ENCODE measurements at places on chromosomes 5 and 9. TPM values are rescaled to one million over a fixed set of nuclear protein-coding genes. Genes with fewer than 3 reads are reported as not detected.

- peak; percentile 79 for DNase-seq
These were observed 82.8 kb downstream of the DCP2 start for GRCh38 chr5:113059232-113060040.

- no peak for DNase-seq
These were observed 48.3 kb upstream of the SPATA31E1 start for GRCh38 chr9:87834357-87834756.

Gene TMC1
- total RNA-seq = 0.69 TPM

DNA sequence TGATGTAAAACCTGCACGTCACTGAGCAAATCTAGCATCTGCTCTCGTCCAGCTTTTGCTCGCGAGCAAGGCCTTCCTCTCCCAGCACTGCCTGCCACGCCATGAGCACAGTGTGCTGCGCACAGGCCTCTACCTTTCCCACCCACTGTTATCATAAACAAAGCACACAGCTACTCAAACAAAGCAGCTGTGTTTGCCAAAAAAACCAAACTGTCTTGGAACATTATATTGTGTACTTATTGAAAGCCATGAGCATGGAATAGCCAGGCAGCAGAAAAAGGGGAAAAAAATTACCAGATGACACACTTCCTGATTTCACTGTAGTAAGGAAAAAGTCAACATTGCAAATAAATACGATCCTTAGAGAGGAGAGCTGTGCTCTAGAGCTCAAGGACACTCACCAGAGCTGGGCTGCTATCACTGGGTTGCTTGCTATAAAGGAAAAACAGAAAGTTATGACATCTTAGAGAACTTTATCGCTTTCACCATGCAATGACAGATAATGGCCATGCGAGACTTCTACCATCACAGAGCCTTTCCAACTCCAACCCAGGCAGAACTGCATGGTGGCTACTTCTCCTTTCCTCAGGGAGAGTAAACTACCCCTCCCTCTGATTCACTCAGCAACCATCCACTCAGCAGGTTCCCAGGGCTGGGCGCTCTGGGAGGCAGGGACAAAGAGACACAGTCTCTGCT lies 69.6 kb downstream of the EPB41L4B start:
- no peak for DNase-seq
